Inflammatory macrophage treated with lipopolysaccharide for 1 hour (primary cell): ENCODE measurements at places on chromosomes 6 and 20.

DNA sequence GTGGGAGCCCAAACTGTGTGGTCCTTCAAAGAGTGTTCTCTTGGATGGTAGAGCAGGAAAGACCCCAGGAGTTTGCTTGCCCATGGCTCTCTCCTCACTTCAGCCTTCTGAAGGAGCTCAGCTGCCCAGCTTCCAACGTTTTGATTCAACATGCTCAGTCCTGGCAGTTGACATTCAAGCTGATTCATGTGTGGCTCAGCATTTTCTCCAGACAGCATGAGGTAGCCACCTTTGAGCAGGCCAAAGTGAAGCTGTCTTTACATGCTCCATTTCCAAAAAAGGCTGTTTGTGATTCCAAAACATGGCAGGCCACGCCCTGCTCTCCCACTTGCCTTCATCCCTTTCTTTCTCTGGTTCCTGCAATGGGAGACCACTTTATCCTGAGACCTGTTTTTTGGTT is 280.2 kb downstream of the TBC1D7 start:
- no peak for DNase-seq

DNA sequence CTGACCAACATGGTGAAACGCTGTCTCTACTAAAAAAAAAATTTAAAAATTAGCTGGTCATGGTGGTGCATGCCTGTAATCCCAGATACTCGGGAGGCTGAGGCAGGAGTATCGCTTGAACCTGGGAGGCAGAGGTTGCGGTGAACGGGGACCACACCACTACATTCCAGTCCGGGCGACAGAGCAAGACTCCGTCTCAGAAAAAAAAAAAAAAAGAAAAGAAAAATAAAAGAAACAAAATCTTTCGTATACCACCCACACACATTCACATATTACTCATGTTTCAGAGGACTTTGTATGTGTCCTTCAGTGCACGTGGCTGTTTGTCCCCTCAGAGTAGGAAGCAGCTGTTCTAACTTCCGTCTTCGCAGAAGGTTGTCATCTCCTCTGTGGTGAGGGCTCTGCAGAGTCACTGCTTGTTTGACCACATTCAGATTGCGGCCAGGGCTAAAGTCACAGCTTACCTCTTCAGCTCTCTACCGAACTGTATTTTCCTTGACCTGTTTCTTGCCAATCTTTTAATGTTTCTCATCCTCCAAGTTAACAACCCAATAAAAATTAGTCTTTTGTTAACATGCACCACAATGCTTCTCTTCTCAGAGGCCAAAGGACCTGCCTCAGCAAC is 36.6 kb upstream of the HIVEP1 start:
- DNase-seq: peak; percentile 67

DNA sequence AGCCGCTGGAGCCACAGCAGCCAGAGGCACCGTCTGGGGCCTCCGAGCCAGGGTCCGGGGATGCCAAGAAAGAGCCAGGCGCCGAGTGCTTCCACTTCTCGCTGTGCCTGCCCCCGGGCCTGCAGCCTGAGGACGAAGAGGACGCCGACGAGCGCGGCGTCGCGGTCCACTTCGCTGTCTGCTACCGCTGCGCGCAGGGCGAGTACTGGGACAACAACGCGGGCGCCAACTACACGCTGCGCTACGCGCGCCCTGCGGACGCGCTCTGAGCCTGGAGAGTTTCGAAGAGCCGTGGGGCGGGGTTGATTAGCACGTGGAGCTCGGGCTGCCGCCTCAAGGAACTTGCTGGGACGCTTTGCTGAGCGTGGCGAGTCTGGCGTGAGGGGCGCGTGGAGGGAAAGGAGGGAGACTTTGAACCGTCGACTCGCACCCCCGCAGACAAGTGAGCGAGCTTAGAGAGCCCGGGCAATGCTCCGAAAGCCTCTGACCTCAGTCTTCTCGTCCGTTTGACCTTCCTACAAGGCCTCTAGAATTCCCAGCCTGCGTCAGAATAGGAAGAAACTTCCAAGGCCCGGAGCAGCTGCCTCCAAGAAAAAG is 1.3 kb downstream of the PPP1R3G start:
- no peak for DNase-seq

DNA sequence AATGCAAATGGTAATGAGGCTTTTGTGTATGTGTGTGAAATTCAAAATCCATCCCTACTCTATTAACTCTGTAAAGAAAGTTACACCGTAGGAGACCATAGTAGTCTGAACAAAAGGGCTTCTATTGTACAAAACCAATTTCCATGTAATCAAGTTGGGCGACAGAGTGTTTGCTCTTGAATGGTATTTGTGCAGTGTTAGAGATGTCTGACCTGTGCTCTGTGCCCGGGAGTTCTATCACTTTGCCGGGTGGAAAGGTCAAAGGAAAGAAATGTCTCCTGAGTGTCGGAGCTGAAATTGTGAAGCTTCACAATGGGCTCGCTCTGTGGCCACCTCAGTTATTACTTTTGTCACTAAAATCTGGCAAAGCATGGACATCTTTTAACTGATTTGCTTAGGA is 312.0 kb downstream of the SAMD5 start:
- no peak for DNase-seq

DNA sequence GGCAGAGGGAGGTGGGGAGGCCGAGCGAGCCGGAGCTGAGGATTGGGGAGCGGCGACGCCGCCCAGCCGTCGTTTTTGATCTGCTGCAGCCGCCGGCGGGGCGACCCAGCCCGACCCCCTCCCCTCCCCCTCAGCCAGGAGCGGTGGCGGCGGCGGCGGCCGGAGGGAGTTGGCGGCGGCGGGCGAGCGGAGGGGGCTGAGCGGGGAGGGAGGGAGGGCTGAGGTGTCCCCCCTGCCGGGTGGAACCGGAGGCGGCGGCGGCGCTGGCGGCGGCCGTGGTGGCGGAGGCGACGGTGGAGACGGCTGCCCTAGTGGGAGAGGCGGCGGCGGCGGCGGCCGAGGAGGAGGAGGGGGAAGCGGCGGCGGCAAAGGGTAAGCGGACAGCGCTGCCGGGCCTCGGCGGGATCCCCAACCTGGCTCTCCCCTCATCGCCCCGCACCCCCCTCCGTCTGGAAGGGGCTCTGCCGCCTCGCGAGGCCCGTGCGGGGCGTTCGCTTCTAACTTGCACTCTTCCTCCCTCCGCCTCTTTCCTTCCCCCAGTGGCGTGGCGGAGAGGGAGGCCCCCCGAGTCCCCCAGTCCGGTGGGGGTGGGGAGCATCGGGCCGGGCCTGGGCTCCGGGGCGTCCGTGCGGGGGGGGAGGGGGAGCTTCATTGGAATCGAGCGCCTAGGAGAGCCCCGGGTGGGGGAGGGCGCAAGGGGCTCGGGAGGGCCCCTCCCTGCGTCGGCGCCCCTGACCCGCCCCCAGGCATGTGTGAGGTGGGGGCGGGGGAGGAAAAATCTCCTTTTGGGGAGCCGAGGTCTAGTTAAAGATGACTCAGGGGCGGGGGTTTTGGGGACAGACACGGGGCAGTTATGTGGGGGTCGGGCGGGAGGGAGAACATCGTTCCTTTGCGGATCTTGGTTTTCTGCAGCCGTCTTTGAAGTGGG is at the start of gene TAB2:
TAB2 (plus strand) TSS at position 69 of the 928 bp plus-strand sequence. CDS start 52,286 bp downstream, outside the sequence.
- DNase-seq: peak; percentile 75

GRCh38 chr6:164911873-164912580 is 397.4 kb downstream of the C6orf118 start:
- no peak for DNase-seq

GRCh38 chr6:161414707-161415106 is 140.8 kb upstream of the AGPAT4 start:
- no peak for DNase-seq

DNA sequence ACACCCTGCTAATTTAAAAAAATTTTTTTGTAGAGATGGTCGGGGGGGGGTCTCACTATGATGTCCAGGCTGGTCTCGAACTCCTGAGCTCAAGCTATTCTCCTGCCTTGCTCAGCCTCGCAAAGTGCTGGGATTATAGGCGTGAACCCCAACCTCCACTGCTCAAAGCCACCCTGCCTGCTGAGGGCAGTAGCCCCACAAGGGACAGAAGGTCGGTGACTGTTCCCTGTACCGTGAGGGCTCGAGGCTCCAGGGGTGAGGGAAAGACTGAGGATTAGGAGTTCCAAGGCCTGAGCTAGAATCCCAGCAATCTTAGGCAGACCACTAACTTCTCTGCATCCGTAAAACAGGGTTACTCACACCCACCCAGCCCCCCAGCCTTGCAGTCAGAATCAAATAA is 51.1 kb downstream of the CPNE5 start:
- DNase-seq: no peak

- DNase-seq: no peak
These were observed 192.6 kb downstream of the BTBD3 start for GRCh38 chr20:12110274-12110673.

- DNase-seq: peak; percentile 38
These were observed 356 bp downstream of the BYSL start for GRCh38 chr6:41921712-41921998.

DNA sequence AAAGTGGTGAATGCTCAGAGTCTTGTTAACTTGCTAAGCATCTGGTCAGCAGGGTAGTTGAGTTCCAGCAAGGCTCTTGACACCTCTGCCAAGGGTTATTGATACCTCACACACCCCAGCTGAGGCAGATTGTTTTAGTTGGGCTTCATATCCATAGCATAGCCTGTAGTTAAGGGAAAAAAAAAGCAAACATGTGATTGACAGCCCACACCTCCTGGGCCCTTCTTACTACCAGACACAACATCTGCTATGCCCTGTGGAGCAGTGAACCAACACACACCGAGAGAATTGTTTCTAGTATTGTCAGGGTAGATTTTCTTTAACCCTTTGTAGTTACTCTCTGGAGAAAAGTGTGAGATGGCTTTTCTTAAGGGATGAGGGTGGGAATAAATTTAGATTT is 697.0 kb upstream of the POU3F2 start:
- no peak for DNase-seq

- DNase-seq: no peak
These were observed 18.7 kb downstream of the SOX4 start for GRCh38 chr6:21612067-21612745.

DNA sequence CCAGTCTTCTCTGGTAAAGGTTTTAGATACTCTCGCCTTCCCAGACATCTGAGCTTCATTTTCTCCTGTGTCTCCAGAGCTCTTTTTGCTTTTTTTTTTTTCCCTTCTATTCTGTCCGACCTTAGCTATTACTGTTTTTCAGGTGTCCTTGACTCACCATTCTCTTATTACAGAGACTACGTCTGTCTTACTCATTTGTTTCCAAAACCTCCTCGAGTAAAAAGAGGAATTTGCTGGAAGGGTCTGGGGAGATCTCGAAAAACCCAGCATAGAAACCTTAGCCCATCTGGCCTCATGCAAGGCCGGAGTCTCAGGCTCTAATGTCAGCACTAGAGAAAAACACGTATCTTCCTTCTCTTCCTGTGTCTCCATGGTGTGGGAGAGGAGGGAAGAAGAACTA is 109.2 kb upstream of the CARMIL1 start:
- DNase-seq: no peak

GRCh38 chr6:6466967-6467761 is 121.4 kb upstream of the LY86 start:
- DNase-seq: peak; percentile 17

DNA sequence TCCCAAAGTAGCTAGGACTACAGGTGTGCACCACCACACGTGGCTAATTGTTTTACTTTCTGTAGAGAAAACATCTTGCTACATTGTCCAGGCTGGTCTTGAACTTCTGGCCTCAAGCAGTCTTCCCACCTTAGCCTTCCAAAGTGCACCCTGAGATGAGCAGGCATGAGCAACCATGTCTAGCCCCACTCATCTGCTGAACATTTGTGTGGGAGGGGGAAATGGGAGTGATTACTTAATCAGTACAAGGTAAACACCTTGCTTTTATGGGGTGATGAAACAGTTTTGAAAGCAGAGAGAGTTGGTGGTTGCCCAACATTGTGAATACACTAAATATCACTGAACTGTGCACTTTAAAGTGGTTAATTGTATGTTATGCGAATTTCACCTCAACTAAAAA is 5.3 kb downstream of the APMAP start:
- no peak for DNase-seq

DNA sequence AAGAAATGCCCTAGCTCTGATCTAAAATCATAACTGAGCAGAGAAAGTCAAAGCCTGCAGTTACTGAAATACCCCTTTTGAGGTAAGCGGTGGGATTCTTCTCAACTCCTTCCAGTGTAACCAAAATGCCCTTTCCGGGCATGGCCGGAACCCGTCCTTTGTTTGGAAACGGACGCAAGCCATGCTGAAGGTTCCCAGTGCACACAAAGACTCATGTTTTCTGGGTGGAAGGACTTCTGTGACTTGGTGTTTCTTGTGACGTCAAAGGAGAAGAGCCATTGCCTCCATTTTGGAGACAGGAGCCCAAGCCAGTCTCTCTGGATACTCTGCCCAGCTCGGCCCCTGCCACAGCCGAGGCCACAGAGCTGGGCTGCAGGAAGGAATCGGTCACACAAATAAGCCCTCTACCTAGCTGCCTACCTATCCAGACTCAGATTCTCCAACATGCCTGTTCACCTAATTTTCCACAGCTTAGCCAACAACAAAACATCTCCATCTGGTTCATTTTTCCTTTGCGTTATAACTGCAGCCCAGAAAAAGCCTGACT is 182.8 kb downstream of the TBXT start:
- no peak for DNase-seq

GRCh38 chr6:85157311-85157710 is 292.6 kb upstream of the NT5E start:
- no peak for DNase-seq

DNA sequence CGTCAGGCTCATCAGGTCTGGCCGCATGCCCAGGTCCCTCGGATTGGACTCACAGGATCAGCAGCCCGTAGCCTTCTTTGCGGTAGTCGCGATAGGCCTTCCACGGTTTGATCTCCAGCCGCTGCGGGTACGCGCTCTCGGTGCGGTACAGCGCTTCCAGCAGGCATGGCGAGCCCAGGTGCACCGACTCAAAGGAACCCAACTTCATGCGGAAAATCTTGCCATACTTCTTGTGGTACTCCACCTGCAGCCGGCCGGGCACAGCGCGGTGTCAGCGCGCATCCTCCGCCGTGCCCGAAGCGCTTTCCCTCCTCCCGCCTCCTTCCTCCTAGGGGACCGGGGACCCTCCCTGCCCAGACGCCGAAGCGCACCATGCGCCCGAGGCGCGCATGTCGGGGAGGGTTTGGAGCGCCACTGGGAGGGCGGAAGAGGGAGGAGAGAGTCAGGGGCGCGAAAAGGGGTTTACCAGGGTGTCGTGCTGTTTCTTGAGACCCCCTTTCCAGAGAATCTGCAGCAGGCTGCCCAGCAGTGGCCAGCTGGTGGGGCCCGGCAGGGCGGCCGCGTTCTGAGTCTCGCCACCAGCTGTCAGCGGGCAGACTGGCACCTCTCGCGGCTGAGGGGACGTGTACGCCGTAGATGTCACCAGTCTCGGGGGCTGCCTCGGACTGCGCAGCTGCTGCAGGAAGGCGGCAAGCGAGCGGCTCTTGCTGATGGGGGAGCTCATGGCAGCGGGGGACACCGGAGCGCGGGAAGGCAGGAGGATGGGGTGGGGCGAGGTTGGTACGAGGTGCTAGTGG is 732 bp downstream of the CYP24A1 start:
- no peak for DNase-seq

DNA sequence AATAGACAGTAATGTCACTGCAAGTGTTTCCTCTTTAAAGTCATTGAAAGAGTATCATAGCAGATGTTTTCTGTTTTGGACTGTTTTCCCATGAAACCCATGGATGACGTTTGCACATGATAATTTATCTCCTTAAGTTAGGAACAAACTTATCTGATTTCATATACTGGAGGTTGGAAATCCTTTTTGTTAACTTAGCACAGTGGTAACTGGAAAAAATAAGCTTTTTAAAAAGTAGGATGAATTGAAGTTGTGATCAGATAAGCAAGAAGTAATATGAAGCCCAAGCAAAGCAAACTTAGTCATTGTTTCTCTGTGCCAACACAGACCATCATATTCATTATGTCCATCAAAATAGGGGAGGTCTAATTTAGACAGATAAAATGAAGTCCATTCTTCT is 61.6 kb downstream of the PLCB4 start:
- DNase-seq: no peak

- peak; percentile 97 for DNase-seq
These were observed 7.2 kb upstream of the TRIB3 start for GRCh38 chr20:373171-373890.

GRCh38 chr6:50899306-50899870 is 80.7 kb downstream of the TFAP2B start:
- DNase-seq: no peak
